Endothelial cell of umbilical vein (primary cell): ENCODE measurements at places on chromosomes 6 and 20. TPM values are rescaled to one million over a fixed set of nuclear protein-coding genes. Genes with fewer than 3 reads are reported as not detected.

The GHRH gene
- not detected in 2 replicates for total RNA-seq

The SYCP2L gene
- total RNA-seq = not detected in 2 replicates

The PLCB1 gene
- 38.6 and 53.4 TPM in 2 replicates for total RNA-seq

The SLC39A7 gene
- 129 and 138 TPM in 2 replicates for total RNA-seq

The CAPN11 gene
- total RNA-seq = 1.4 and 1.8 TPM in 2 replicates

The RNGTT gene
- 13.1 and 13.5 TPM in 2 replicates for total RNA-seq

The SNAP25 gene
- 2.2 and 4.4 TPM in 2 replicates for total RNA-seq

The TMEM14C gene
- 68.0 and 89.3 TPM in 2 replicates for total RNA-seq

The ESR1 gene
- total RNA-seq = not detected in 2 replicates

The TRAPPC3L gene
- 0.38 TPM in 1 of 2 replicates, not detected in the other for total RNA-seq

The BHLHE23 gene
- total RNA-seq = not detected in 2 replicates

- peak; percentile 35 for DNase-seq
These were observed 14.8 kb upstream of the CD164 start for GRCh38 chr6:109397020-109397419.

- DNase-seq = peak; percentile 64
These were observed 92.7 kb upstream of the AFDN start for GRCh38 chr6:167733740-167734661.

- DNase-seq = no peak
These were observed 59.9 kb upstream of the HBS1L start for GRCh38 chr6:135114355-135115145.

- DNase-seq = no peak
These were observed 233.9 kb upstream of the ZNF217 start for GRCh38 chr20:53827292-53828087.

DNA sequence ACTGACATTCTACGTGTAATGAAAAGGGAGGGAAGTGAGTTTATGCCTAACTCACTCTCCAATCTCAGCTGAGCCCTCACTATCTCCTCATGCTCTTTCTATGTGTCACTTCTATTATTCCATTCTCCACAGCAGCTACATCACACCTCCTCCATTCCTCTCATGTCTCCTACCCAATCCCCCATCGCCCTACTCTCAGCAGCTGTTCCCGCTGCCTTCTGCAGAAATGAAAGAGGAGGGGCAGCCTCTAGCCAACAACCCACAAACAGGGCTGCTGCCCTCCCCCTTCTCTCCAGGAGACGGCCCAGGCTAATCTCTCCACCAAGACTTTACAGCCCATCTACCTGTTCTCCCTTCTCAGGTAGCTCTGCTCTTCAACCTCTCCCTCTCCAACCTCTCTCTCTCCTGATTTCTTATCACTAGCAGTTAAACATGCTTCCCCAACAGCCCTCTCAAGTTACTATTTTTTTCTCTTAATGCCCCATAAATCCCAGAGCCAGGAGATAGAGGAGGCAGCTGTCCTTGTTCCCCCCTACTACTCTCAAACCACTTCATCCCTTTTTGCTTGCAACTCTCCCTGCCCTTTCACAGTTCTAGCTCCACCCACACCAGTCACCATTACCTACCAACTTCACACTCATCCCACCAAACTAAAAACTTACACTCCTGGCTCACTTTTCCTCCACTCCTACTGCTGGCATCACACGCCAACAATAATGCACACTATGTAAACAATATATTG lies 136.5 kb downstream of the BTBD9 start:
- no peak for DNase-seq

GRCh38 chr20:15561707-15562404 lies 1011.4 kb downstream of the KIF16B start:
- no peak for DNase-seq

DNA sequence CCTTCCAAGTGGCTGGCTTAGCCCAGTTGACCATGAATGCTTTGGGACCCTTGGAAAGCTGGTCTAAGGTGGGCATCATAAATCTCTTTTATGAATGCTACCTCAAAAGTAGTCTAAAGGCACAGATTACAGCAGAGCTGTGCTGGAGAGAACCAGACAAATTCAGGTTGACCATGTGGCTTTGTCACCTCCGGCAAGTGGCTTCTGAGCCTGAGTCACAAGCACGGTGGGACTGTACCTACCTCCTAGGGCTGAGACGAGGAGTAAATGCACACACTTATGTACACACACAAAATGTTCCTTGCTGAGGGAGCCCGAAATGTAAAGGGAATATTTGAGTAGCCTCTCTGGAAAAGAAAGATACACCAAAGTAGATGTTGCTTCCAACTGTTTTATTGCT lies 155.9 kb downstream of the NFATC2 start:
- no peak for DNase-seq

DNA sequence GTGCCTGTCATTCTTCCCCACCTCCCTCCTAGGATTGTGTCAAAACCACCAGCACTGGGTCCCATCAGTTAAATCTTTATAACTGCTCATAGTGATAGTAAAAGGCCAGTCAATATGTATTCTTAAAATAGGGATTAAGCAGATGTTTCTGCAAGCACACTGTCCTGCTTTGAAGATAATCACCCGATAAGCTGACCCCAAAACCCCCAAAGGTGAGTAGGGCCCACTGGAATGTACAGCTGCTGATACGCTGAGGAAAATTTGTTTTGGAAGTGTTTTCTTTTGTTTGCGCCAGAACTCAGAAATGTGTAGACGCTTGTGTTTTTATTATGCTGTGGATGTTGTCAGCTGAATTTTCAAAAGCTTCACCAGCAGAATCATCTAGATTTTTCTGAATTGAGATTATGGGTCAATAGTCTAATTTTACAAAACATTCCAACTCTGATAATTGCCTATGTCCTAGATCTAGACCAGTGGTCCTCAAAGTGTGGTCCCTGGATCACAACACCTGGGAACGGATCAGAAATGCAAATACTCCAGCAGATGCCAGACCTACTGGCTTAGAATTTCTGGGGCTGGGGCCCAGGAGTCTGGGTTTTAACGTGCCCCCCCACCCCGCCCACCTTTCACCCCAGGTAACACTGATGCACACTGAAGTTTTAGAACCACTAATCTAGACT lies 11.4 kb downstream of the BFSP1 start:
- DNase-seq = no peak

GRCh38 chr20:37336369-37337207 lies 9.4 kb upstream of the SRC start:
- DNase-seq = no peak

DNA sequence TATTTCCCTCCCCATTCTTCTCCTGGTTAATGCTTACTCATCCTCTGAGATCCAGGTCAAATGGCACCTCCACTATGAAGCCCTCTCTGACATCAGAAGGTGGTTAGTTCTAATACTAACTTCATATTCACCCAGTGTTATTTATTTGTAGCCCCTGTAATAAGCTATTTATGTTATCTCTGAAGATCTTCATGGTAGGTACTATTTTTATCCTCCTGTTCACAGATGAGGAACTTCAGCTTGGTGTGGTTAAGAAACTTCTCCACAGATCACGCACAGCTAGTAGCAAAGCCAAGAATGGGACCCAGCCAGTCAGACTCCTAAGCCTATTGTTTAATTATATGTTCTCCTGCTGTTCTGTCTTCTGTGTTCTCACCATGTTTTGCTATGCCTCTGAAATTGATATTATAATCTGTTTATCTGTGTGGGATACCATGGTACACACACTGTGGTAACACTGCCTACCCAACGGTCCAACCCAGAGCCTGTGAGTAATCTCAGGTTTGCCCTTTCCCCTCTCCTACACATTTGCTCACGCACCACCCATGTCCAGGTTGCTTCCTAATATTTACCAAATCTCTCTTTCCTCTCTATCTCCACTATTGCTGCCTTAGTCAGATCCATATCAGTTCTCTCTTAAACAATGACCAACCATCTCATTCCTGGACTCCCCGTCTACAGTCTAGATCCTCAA lies 98.4 kb downstream of the IPCEF1 start:
- no peak for DNase-seq

GRCh38 chr6:15276036-15276985 lies 30.4 kb downstream of the JARID2 start:
- DNase-seq = no peak

DNA sequence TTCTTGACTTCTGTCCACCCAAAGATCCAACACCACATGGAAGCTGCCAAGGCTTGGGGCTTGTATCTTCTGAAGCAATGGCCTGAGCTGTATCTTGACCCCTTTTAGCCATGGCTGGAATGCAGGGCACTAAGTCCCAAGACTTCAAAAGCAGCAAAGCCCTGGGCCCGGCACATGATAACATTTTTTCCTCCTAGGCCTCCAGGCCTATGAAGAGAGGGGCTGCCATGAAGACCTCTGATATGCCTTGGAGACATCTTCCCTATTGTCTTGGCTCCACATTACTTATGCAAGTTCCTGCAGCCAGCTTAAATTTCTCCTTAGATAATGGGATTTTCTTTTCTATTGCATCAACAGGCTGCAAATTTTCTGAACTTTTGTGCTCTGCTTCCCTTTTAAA lies 1252.6 kb upstream of the CITED2 start:
- no peak for DNase-seq

DNA sequence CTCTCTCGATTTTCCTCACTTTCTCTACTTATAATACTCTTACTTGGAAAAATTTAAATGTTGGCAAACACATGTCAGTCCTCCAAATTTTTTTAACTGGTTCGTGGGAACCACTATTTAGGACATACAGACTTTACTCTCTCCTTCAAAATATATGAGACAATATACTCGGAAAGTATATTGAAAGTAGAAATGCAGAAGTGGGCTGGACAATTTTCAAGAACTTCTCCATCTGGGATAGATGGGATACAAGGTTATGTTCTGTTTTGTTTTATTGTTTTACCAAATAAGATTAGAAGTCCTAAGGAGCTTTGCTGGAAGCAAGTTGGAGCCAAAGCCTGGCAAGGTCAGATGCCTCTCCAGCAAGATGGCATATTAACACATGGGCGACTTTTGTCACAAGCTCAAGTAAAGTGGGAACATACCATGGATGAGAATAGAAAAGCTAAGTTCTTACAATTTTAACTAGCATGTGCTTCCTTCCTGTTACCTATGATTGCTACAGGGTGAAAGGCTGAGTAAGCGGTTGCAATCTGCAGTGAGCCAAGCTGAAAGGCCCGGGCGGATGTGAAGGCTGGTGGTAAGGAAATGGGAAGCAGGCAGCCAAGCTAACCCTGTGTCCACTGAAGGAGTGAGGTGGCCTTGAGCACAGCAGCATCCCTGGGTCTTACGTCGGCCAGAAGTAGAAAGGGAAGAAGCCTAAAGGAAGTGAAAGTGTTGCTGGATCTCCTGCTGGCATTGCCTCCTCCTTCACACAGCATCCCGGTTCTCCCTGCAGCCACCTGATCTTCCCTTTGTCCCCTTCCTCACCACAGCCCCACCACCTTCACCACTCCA lies 7.1 kb downstream of the MAP3K5 start:
- DNase-seq = peak; percentile 58

- DNase-seq = no peak
These were observed 196.0 kb downstream of the BTBD3 start for GRCh38 chr20:12113468-12114371.

- DNase-seq = no peak
These were observed 101.8 kb downstream of the TRERF1 start for GRCh38 chr6:42349753-42350511.

- no peak for DNase-seq
These were observed 10.9 kb upstream of the GCM1 start for GRCh38 chr6:53159558-53159957.

- peak; percentile 35 for DNase-seq
These were observed 121.1 kb downstream of the CDKAL1 start for GRCh38 chr6:20655317-20655716.

DNA sequence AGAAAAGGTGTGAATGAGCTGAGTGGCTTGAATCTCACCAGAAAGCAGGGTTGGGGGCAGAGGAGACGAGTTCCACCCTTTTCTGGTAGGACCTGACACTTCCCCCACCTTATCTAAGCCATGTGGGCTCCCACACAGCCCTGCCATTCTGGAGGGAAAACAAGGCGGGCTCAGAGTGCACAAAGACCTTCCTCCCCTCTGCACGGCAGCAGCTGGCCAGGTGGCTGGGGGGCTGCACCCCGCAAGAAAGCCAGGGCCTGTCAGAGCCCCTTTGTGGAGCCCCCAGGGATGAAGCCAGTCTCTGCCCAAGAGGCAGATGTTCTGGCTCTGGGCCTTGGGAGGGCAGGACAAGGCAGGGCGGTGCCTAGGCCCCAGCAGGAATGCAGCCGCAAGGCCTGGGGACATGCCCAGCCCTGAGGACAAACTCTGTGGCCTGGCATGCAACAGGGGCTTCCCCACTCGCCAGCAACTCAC lies 48.4 kb upstream of the DSN1 start:
- no peak for DNase-seq

- no peak for DNase-seq
These were observed 41.7 kb downstream of the CD2AP start for GRCh38 chr6:47519279-47519678.
